Panc1 (cell line): ENCODE measurements at places on chromosomes 11 and 22. TPM values are rescaled to one million over a fixed set of nuclear protein-coding genes. Genes with fewer than 3 reads are reported as not detected.
A peak's percentile ranks its signal among the peaks of the same experiment; 100 is the strongest.

DNA sequence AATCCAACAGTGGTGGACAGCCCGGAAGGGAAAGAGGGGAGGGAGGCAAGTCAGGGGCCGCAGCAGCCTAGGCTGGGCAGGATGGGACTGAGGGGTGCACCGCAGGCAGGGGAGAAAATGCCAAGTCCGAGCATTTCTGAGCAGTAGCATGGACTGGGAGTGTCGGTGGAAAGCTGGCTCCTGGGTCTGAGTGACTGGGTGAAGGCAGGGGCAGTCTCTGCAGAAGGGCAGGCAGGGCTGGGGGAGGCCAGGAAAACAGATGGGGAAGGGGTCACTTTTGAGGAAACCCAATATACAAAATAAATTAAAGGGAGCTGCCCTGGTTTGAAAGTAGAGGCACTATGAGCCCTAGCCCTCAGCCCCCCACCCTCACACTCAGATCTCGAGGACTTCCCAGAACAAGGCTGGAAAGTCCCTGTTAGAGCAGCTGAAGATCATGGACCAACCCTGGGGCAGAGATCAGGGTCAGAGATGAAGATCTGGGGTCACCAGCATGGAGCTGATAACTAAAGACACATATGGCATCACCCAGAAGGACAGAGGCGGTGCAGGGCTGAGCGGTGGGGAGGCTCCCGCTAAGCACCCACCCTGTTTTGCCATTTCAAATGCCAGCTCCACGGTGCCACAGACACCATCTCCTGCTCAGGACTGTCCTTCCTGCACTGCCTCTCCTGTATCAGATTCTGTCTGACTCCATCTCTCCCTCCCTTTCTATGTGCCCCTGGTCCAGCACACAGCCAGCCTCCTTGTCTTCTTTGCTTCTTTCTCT lies 32.4 kb upstream of the ETS1 start:
- DNase-seq = no peak

DNA sequence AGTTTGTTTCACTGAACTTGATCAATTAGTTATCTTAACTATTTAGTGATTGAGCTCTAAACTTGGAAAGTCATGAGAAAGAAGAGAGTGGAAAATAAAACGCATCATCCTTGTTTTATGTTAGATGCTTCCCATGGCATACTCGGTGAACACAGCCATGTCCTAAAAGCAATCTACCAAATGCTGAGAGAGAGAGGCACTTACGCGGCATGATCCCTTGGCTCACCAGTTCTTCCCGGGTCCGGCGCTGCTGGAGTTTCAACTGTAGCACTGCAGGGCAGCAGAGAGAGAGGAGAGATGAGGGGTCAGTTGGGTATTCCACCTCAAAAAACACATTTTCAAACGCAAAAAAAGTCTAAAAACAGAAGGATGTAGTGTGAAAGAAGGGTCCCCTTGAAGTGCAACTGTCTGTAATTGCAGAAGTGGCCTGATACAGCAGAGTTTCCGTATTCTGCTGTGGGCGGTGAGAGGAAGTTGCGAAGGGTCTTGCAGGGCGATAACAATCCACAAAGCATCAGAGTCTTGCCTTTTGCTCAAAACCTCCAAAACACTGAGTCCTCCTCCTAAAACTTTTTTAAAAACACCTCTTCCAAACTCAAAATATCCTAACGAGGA lies 92.7 kb downstream of the SGSM3 start:
- no peak for DNase-seq

DNA sequence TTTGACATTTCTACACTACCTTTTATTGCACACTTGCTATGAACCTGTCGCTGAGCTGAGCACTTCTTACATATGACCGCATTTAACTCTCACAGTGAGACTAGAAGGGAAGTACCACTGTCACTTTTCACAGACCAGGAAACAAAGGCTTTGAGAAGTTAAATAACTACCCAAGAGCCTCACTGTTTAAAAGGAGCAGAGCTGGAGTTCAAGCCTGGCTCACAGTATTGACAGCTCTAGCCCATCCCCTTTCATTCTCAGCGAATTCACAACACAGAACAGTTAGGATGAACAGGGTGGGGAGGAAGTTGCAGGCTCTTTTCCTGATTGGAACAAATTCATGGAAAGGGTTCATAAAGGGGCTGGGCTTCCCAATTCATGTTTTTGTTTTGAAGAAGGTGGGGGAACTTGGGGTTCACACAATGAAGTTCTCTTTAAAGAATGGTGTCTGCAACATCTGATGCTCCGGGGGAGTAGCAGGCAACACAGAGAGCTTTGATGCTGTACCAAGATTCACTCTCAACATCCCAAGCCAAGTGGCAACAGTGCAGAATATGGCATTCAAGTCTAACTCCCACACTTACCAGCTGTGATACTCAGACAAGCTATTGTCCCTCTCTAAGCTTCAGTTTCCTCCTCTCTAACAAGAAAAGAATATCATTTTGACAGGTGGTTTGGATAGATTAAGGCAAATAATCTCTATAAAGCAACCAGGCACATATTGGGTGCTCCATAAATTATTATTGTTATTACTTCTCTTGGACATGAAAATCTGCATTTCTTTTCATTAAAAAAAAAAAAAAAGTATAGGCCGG lies 17.2 kb downstream of the SCGB1A1 start:
- no peak for DNase-seq

GRCh38 chr11:69801513-69802335 lies 17.5 kb downstream of the FGF3 start:
- DNase-seq = peak; percentile 12

GRCh38 chr11:1652771-1653540 lies 23.4 kb downstream of the KRTAP5-5 start:
- no peak for DNase-seq

- DNase-seq = no peak
Observed at GRCh38 chr22:25027959-25028840, 75.7 kb downstream of the KIAA1671 start.

The THOC5 gene
- total RNA-seq = 74.4 TPM

DNA sequence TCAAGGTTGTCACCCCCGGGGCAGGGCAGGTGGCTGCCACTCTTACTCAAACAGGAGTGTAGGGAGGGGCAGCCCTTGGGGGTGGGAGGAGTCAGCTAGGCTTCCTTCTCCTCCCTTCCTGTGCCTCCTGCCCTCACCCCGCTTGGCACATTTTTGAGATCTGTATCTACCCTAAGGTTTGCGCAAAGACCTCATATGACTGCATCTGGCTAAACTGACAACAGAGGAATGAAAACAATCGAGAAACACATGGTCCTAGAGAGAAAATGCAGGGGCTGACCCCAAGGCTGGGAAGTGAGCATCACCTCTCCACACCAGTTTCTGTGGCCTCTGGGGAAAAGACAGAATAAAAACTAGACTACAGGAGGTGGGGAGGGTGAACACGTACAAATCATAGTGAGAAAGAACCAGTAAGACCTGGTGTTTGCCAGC lies 28.1 kb downstream of the IGSF9B start:
- DNase-seq = no peak

DNA sequence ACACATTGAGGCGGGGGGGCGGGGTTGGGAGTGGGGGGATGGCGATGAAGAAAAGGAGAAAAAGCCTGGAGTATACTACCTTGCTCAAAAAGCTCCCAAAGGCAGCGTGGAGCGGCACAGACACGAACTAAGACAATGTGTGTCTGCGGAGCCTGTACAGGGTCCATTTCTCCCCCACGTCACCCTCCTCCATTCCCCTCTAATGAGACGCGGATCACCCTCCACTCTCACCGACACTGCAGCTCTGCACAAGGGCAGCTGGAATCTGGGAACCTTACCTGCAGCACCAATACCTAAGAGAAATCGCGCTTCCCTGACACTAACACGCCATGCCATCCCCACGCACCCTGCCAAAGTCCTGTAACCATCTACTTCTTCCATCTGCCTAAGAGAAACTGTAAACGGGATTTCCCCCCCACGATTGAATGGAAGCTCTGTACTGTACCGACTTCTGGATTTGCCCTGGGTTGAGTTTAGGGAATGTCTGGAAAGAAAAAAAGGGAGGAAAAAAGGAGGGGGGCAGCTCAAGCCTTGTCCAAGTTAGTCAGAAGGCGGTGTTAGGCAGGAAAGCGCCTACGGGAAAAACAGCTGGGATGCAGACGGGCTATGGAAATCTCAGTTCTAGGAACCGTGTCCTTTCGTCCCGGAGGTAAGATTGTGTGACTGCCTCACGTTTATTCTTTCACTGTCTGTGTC lies 125.7 kb upstream of the C11orf58 start:
- no peak for DNase-seq

DNA sequence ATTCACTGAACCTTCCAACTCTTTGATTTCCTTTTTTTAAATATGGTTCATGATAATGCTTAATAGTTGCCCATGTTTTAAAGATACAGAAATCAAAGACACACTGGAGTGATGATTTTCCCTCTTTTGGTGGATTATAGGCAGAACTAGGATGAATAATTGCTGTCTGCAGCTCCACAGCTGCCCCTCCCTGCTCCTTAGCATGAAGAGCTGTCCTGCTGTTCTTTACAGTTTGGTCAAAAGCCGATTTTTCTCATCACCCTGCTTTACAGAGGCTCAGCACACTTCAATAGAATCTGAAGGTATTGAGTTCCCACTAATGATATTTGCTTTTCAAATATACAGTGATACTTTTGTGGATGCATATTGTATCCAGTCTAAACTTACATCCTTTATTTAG lies 202.6 kb downstream of the AASDHPPT start:
- DNase-seq = no peak

DNA sequence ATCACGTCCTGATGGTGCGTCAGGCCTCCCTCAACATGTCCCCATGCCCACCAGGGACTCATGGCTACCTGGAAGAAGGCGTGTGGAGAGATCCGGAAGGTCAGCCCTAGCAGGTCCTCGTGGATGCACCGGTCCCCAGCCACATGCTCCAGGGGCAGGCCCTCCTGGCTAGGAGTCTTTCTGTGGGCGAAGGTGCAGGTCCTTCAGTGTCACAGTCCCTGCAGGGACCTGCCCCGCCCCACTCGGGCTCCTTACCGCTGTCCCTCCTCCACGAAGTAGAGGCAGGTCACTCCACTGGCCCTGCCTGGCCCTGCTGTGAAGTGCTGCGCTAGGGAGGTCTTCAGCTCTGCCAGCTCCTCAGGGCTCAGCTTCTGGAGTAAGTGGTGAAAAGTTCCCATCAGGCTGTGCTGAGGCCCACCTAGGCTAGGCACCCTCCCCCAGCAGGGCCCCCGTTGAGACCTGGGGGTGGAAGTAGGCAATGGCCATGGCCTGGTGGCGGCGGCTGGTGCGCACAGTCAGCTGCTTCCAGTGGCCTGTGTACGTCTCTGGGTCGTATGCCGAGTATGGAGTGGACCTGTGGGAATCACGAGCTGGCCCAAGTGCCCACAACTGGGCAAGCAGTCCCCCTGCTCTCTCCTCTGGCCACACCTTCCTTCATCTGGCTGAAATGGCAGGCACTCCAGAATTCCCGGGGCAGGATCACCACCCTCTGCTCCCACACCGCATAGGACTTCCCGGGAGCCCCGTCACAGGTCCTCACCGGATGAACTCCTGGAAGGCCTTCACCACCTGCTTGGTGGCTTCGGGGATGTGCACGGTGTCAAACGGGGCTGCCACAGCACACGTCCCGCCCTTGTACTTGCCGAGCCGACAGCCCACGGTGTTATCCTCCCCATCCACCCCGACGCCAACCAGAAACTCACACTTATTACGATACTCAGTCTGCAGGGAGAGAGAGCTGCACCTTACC lies 1.1 kb upstream of the RANBP1 start:
- DNase-seq = no peak

DNA sequence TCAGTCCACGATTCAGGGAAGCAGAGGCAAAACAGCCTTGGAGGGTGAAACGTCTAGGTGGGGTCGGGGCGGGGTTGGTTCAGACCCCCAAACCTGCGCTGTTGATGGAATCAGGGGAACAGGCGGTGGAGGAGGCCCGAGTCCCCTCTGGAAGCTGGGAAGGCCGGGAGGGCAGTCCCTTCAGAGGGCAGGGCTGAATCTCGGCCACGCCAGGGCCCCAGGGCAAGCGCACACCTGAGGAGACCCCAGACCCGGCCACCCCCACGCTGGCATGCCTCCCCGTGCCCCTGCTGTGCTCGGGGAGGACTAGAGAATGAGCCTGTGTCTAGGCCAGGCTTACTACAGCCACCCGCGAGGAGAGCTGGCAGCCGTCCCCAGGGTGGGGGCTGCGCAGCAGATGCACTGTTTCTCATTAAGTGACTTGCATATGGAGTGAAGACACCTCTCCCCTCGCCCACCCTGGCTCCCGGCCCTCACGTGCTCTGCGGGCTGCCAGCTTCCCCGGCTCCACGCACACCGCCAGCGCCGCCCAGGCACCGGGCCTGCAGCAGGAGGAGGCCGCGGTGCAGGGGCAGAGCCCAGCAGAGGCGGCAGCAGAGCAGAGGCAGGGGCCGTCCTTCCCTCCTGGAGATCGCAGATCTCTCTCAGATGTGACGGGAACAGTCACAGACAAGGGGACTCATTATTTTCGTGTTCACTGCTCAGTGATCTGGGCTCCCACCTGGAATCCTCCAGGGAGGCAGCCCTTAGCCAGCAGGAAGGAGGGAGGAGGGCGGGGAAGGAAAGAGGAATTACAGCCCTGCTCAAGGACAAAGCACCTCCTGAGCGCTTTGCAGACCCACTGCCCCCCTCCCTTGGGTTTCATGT lies 47.1 kb upstream of the OPCML start:
- DNase-seq = no peak

The FOXRED2 gene
- total RNA-seq = 37.7 TPM

- no peak for DNase-seq
Observed at GRCh38 chr22:30521368-30522156, 16.1 kb upstream of the SEC14L4 start.

GRCh38 chr11:73647459-73648100 lies 1.2 kb downstream of the PLEKHB1 start:
- DNase-seq = peak; percentile 22

The CHRNA10 gene
- total RNA-seq = 6.8 TPM

GRCh38 chr11:113876798-113877669 lies 1.7 kb upstream of the USP28 start:
- no peak for DNase-seq

DNA sequence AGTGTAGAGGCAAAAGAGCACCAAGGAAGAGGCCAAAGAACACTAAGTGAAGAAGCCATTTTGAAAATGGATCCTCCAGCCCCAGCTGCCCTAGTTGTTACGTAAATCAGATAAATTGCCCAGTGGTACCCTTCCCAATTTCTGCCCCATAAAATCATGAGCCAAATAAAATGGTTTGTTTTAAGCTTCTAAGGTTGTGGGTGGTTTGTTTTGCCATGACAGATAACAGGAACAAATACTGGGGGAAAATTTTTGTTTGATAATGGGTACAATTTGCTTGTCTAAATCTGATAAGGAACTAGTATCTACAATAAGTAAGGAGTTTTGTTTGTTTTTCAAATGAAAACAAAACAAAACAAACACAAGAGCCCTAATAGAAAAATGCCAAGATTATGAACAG lies 30.6 kb upstream of the HSD17B12 start:
- DNase-seq = no peak

- DNase-seq = no peak
Observed at GRCh38 chr11:120597250-120598215, 86.0 kb downstream of the GRIK4 start.

The CRYBB3 gene
- total RNA-seq = 0.67 TPM

DNA sequence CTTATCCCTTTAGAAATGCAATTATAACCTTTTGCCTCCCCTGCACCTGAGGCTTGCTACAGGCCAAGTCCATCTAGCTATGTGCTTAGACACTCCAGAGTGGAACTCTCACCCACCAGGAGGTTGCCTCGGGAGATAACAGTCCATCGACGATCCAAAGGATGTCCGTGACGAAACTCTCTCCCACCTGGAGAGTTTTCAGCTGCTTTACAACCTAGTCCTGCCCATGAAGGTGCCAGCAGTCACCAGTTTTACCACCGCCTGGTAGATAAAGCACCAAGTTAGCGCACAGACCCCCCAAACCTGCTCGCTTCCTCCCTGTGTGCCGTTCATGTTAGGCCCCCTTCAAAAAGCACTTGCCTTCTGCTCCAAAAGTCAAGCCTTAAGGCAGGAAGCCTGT lies 53.1 kb upstream of the SHISAL1 start:
- no peak for DNase-seq
